Lower leg skin (tissue), 4 donors: ENCODE measurements at places on chromosomes 12 and 14.

GRCh38 chr12:41202051-41202450, 13.9 kb downstream of the PDZRN4 start:
- DNase-seq, result no peak

DNA sequence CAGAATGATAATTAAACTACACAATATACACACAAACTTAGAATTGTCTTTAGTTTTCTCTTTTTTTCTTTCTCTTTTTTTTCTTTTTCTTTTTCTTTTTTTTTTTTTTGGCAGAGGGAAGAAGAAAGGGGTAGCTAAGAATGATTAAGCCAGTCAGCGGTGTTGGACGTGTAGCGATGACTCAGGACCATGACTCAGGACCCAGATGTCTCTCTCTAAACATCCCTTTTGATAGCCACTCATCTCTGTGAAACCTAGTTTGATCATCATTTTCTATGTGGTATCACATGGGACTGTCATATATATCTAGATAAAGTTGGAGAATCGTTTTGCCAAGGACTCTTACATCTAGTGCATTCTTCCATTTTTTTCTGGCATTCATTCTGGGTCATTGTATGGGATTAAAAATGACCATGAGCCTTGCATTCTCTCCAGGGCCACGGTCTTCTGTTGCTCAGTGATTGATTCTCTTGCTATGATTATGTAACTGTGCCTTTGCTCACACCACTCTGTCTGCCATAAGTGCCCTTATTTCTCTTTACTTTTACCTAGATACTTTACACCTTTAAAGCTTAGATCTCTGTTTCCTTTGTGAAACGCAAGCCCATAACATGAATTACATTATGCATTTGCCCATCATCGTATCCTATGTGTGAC, 26.6 kb upstream of the NRXN3 start:
- DNase-seq, result no peak

DNA sequence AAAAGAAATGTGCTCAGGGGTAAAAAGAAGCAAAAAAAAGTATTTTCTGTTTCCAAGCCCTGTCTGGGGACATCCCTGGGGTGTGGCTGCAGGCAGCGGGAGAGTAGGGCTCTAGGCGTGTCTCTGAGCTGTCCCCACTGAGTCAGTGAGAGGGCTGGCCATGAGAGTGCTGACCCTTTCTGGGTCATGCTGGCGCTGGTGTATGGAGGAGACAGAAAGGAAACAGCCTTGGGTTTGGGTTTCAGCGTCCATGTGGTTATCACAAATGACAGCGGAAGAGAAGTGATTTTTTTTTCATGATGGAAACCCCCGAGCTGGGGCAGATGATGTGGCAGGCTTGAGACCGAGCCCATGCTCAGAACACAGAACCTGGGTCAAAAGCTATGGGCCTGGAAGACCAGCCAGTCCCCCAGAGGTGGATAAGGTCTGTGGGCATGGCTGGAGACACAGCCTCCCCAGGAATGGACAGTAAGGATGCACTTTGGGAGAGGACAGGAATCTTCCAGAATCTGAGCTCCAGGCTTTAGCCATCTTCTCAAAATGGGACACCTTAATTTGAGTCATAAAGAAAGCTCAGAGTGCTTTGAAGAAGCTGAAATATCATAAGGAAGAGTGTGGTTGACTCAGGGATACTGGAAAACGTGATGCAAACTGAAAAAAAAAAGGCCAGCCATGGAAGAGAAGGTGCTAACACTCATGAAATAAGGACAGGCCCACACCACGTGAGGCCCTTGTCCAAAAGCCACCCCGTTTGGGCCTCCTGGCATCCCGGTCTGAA, 36.2 kb downstream of the SYNE3 start:
- DNase-seq, result peak; percentile 94

DNA sequence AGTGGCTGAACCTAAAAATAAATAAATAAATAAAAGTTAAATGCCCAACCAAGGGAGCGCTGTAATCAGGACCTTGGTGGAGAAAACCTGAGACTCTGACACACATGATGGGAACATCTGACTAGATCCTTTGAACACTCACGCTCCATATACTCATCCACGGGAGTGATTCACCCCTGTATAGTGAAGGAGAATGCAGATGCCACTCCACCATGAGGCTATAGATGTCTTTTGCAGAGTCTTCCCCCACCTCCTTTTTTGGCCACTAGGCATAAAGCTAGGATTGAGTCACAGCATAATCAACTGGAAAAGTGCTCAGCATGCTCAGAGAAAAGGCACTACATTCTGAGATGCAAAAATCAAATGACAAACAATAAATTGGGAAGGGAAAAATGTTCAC, 19.0 kb downstream of the ADAM20 start:
- DNase-seq, result no peak
